ENCODE measurements at places on chromosomes 7 and 10.
A peak's percentile ranks its signal among the peaks of the same experiment; 100 is the strongest.

DNA sequence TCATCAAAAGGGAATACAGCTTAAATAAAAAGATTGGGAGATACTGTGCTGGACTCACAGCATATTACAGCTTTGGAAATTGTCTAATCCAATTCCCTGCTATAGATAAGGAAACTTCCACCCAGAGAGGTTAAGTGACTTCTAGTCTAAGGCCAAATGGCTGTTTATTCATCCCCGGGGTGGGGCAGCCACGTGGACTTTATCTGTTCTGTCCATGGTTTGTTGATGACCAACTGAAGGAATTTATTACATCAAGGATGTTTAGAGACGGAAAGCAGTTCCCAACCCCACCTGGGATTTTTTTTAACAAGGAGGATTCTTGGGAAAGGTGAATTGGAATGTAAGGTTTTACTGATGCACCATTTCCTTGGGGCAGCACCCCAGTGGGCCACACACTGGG, 88.6 kb downstream of the ATXN7L1 start:
- no peak for DNase-seq

DNA sequence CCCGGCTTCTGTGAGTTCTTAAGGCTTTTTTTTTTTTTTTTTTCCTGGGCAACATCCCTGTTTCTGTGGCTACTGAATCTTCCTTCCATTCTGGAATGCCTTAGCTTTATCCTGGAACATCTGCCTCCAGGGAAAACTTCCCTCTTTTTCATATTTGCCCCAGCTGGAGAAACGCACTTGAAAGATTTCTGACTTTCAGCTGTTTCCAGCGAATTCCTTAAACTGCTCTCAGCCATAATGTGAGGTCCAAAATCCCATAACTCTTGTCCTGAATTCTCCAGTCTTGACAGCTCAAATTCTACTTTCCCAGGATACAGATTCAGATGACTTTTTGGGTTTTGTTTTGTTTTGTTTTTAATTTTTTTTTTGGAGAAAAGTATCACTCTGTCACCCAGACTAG, 263.6 kb upstream of the AUTS2 start:
- DNase-seq, result no peak

GRCh38 chr10:14601326-14601725, 173.4 kb downstream of the FAM107B start:
- DNase-seq, result no peak

- no peak for DNase-seq
Measured at GRCh38 chr10:48501787-48502771, 102.8 kb downstream of the ARHGAP22 start.

DNA sequence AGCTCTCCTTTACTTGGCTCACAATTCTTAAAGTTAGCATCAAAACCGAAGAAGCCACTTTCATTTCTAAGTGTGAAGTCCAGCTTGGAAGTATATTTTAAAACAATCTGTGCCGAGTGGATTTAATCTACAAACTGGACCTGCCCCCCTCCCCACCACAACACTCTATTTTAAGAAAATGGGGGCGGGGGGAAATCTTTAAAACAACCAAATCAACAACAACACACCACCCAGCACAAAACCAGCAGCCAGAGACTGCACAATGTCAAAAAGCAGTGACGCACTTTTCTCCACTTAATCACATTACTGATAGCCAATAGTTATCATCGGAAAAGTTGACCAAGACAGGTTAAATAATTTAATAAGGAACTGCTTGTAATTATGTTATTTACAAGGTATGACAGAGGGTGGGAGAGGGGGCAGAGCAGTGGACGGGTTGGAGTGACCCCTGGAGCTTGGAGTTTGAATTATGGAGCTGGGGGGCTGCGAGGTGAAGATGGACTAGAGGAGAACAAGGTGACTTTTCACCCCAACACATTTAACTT, 2.8 kb downstream of the EBF3 start:
- DNase-seq, result no peak

GRCh38 chr7:135441791-135442190, 68.1 kb downstream of the CNOT4 start:
- DNase-seq, result no peak

- DNase-seq, result no peak
Measured at GRCh38 chr10:84432891-84433290, 104.5 kb downstream of the CCSER2 start.

GRCh38 chr7:43735403-43735801, 6.1 kb upstream of the COA1 start:
- no peak for DNase-seq

DNA sequence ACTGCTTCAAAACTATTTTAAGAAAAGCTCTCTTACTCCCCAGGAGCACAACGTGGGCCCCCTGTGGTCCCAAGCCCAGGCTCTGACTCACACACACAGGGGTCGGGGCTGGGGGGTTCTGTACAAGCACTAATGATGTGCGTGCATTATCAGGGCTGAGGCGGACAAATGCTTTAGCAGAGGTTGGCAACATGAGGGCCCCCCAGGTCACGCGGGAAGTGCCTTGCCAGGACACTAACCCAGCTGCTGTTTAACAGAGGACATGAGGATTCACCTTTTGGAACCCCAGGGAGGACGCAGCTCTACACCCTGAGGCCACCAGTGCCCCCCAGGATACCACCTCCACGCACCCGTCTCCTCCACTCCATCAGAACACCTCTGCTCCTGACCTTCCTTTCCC, 342.8 kb downstream of the DNAJB6 start:
- no peak for DNase-seq

DNA sequence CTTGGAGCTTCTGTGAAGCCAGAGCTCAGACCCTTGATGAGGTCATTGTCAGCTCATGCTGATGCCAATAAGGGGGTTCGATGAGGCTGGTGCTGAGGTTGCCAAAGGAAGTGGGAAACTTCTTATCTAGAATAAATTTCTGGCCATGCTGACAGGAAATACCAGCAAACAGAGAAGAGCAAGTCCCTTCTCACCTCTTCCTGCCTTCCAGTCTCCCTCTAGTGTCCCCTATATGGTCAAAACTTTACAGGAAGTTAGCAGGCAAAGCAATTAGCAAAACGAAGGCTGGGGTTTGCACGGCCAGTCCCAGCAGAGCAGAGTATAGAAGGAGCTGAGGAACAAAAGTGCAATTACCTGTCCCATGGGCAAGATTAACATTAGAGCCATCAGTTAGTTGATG, 15.1 kb upstream of the NEUROG3 start:
- no peak for DNase-seq

GRCh38 chr7:129218514-129219062, 6.2 kb upstream of the AHCYL2 start:
- DNase-seq, result peak; percentile 84

DNA sequence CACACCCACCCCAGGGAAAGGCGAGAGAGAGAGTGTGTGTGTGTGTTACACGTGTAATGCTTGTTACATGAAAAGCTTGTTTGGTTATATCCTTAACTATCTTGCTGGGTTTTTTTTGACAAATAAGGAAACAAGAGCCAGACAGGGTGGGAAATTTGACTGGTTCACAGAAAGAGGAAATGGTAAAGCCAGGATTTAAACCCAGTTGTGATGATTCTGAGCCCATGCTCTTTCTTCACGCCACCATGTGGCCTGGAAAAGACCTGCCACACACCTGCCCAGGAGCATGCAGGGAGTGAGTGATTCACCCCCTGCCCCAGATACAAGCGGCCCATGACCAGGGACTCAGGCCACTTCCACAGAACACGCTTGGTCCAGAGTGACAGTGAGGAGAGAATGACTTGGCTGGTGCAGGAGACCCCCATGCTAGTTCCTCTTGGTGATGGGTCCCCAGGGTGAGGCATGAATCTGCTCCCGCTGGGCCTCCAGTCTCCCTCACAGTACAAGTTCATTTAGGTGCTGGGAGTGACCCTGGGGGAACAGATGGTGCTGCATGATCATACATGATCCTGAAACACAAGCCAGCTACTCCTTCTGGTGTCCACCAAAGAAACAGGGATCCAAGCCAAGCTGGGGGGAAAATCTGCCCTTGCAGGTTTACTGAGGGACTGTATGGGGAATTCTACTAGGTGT, 21.0 kb upstream of the EIF5AL1 start:
- no peak for DNase-seq

DNA sequence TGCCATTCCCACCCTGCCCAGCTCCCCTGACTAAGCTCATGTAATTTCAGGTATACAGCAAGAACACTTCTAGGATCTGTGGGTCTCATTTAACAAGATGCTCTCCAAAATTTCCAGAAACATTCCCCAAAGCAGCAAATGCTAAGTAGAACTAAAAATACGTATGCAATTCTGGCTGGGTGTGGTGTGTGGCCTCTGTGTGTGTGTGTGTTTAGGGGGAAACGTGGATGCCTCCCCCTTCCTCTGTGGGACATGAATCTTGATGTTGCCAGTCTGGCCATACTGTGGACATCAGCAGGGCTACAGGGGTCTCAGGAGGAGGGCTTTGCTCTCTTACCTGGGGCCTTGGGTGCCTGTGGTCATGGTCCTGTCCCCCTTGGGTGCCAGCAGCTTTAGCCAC, 18.4 kb downstream of the EMX2 start:
- no peak for DNase-seq

- DNase-seq, result no peak
Measured at GRCh38 chr7:158430308-158431034, 157.2 kb downstream of the PTPRN2 start.

- DNase-seq, result no peak
Measured at GRCh38 chr7:134414109-134414508, 44.8 kb downstream of the AKR1B1 start.

- no peak for DNase-seq
Measured at GRCh38 chr7:116447966-116448839, 51.3 kb upstream of the CAV2 start.

GRCh38 chr7:4561795-4562194, 120.3 kb upstream of the FOXK1 start:
- DNase-seq, result no peak

GRCh38 chr10:128631801-128632241, 505.6 kb upstream of the MKI67 start:
- no peak for DNase-seq

Measured in NCI-H2081 (cell line).